ENCODE measurements at places on chromosomes 4 and X.

GRCh38 chr4:57139783-57140182, 29.6 kb upstream of the IGFBP7 start:
- DNase-seq = no peak

GRCh38 chr4:147025042-147025441, 79.4 kb upstream of the TTC29 start:
- DNase-seq = no peak

GRCh38 chr4:87337361-87337760, 14.7 kb upstream of the HSD17B13 start:
- no peak for DNase-seq

- no peak for DNase-seq
These were observed 10.5 kb downstream of the ARL13A start for GRCh38 chrX:100979881-100980607.

GRCh38 chrX:40058719-40059118, 39.0 kb downstream of the BCOR start:
- DNase-seq = no peak

- no peak for DNase-seq
These were observed 1.3 kb downstream of the MSX1 start for GRCh38 chr4:4860600-4861389.

GRCh38 chr4:78951862-78952472, 12.7 kb upstream of the PAQR3 start:
- DNase-seq = peak; percentile 39

- no peak for DNase-seq
These were observed 1.6 kb downstream of the RPL10 start for GRCh38 chrX:154399527-154400368.

DNA sequence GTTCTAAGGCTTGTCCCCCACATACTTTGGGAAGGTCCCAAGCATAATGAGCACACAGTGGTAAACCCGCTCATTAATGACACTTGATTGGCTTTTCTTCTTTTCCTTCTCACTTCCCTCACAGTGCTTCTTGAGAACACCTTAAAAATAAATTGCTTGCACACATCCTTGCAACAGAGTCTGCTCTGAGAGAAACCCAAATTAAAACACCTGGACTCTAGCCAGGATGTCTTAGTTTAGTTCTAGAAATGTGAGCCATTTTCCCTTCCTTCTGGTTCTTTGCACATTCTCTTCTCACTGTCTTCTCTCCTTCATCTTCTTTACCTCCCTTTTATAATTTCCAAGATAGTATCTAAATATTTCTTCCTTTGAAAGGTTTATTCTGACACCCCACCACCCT, 35.3 kb upstream of the COX7B2 start:
- no peak for DNase-seq

DNA sequence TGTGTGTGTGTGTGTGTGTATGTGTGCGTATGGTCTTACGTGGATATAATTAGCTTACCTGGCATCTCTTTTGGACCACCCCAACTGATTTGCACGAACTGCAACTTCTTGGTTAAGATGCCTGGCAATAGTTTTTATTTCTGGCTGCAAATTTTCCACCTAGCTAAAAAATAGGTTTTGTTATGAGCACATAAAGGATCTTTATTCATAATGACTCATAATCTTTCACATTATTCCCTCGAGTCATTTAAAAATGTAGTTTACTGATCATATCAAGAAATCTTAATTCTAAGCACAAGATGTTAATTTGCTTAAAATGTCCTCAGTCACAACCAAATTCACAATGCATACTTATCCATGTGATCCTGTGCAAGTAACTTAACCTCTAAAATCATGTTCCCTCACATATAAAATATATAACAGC, 1.5 kb downstream of the COX18 start:
- no peak for DNase-seq

DNA sequence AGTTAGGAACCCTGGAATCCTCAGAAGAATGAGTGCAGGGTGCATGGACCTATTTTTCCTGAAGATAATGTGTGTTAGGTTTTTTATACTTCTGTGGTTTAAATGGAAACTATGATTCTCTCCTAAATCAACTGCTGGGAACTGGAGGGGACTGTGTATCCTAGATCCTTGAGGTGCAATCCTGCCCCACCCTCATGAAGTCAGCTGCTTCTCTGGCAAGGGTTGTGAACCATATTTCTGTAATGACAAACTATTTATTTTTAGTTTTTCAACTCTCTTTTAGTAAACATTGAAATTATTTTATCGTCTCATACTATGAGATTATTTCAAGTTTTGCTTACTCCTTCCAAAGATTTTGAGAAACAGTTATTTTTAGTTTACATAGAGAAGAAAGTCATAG, 25.8 kb upstream of the VEGFC start:
- DNase-seq = no peak

- DNase-seq = no peak
These were observed 45.9 kb downstream of the ADGRL3 start for GRCh38 chr4:61246034-61246433.

- DNase-seq = no peak
These were observed 27.5 kb upstream of the HERC5 start for GRCh38 chr4:88429401-88429800.

GRCh38 chr4:8601086-8601485, 8.5 kb downstream of the CPZ start:
- DNase-seq = no peak

GRCh38 chrX:71301195-71301924, at the start of gene ITGB1BP2:
Gene ITGB1BP2, plus strand, starts transcription at chrX:71301750. Its CDS starts 57 bp downstream, at chrX:71301807.
- no peak for DNase-seq

- DNase-seq = no peak
These were observed 34.7 kb downstream of the SORCS2 start for GRCh38 chr4:7227008-7227407.

GRCh38 chr4:187993827-187994226, 1.7 kb upstream of the ZFP42 start:
- no peak for DNase-seq

GRCh38 chrX:13309631-13310030, 10.2 kb downstream of the ATXN3L start:
- DNase-seq = no peak

GRCh38 chrX:124333862-124334261, 1.4 kb downstream of the TEX13D start:
- no peak for DNase-seq

GRCh38 chr4:814312-814850, 11.5 kb downstream of the CPLX1 start:
- DNase-seq = no peak

DNA sequence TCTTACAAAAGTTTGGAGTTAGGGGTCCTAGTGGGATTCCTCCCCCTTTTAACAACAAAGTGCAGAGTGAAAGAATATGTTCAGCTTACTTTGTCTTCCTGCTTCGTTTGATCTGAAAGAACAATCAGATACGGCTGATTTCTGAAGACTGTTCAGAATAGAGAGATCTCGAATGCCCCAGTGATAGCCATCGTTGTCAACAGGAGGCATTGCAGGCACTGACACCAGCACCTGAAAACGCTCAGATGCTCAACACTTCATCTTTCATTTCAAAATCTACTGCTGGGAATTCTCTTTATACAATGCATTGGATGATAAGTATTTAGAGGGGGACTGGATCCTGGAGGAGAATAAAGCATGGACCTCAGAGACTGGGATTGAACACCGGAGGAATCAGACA, 186.3 kb upstream of the TENM3 start:
- DNase-seq = no peak

DNA sequence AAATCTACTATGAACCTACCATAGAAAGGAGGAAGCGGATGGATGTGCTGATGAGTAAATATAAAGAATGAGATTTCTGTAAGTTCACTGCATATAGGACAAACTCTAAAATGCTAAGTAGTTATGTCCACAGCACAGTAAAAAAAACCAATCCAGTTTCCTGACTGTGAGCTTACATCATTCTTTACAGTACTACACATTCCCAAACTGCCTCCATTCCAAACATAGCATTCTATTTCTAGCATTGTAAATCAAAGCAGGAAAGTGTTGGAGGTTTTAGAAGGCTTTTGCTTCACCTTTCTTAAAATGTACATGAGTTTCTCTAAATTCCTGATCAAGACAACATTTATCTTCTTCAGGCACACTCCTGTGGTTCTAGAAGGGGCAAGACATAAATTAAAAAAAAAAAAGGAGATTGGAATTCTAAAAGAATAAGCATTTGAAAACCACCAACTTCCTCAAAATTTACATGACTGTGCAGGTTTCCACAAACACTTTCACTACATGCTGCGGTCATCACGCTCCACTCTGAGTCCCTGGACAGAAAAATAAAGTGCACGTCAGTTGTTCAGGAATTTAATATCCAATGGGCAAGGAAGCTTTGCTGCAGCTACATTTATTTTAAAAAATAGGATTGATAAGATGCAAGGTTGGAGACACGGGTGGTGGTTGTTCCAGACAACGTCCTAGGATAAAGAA, 297.6 kb upstream of the STS start:
- no peak for DNase-seq

DNA sequence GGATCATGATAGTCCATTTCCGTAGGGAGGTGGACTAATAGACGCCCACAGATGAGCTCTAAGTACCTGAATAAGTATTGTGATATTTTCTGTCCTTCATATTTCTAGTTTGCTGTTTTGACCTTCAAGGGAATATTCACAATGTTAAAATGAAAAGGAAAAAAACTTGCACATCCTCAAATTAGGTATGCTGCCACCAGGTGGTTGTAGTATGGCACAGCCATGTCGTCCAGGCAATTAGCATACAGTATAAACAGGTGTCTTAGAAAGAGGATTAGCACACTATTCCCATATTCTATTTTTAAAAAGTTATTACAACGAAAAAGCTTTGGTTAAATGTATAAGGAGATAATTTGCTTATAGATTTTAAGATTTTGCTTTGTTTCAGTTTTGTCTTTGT, 802.0 kb downstream of the RPA4 start:
- DNase-seq = no peak

DNA sequence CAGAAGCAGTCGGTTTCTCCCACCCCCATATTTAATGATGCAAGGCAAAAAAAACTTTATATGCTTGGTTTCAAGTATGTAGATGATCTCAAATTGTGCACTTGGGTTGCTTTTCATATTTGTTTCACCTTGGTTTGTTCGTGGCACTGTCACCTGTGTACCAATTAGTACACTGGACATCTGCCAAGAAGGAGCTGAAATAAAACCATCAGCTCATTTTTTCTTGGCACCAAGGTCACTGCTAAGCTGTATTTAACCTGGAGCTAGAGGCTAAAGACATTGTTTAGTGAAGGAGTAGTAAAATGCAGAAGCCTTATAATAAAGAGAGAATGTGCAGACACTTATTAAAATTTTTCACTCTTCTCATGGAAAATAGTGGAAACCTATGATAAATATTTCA, 430.8 kb downstream of the ARHGAP24 start:
- DNase-seq = no peak

DNA sequence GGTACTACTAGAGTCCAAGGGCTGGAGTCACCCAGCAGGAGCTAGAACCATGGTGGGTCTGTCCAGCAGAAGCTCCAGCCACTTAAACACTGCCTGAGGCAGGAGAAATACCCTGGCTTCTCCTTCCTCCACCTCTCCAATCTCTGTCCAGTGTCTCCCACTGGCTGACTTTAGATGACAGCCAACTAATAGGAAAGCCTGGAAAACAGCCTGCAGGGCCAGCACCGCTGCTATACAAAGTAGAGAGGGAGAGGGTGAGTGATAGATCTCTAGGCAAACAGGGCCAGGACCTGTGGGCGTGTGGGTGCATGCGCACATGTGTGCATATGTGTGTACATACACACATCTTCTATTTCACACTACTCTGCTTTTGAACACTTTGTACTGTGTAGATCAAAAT, 56.5 kb upstream of the ATP8A1 start:
- DNase-seq = no peak

- no peak for DNase-seq
These were observed 111.0 kb upstream of the PITX2 start for GRCh38 chr4:110733901-110734300.

GRCh38 chr4:133162941-133163340, 13.8 kb downstream of the PCDH10 start:
- no peak for DNase-seq

DNA sequence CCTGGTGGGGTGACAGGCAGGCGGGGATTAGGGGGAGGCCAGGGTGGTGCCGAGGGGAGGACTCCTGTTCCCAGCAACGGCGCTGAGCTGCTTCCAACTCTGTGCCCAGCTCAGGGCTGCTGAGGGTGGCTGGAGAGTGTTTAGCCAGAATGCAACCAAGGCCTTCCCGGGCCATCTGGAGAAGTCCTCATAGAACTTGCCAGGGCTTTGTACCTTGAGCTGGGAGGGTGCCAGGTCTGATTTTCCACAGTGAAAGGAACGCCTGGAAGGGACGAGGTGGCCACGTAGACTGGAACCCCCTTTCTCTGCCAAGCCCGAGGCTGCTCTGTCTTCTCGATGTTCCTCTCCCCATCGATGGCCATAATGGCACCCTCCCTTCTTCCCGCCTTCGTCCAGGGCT, 57.0 kb upstream of the GPR78 start:
- no peak for DNase-seq

GRCh38 chr4:22743290-22743689, 50.6 kb downstream of the GBA3 start:
- DNase-seq = no peak

DNA sequence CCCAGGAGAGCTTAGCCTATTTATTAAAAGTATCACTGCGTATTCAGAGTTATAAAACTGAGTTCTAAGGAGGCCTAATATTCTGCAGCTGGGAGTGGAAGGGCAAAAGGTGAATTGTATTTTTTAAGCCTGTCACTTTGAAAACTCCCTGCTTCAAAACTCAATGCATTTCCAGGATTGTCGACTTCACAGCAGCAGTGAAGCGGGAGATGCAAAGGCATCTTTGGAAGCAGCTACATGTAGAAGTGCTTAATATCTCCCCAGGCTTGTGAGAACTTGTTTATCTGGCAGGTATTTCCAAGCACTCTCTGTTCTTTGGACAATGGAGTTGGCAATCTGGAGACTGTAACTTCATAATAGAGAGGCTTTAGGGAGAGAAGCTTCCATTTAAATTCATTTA, 717.5 kb upstream of the SLIT2 start:
- DNase-seq = no peak

DNA sequence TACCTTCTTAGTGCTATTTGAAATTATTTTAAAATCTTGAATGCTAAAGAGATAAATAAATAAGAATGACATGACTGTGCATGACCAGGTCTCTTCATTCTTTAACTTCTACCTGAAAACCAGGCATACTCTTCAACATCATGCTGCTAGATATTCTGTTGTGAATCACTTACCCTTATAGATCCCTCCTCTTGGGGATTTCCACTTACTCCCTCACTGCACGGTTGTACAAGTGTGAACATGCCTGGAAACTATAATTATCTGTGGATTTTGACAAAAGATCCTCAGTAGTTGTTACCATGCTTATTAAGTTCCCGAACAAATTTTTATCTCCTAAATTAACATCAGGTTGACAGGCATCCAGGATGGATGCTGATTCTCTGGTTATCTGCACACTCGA, 54.3 kb downstream of the ADGRL3 start:
- no peak for DNase-seq

DNA sequence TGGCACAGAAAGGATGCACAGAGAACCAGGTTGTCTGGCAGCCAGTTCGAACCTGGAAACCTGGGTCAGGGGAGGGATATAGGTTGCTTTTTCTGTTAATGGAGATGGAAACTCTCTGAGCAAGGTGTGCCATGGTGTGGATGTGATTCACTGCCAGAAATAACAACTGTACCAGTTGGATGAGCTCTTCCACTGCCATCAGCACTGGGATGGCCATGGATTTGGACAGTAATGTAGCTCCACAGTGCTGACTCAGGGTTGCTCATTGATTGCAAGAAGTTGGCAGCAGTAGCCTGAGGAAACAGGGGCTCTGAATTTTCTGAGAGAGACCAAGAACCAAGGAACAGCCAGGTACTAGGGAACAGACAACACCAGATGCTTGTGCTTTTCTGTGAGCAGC, 33.8 kb downstream of the PNMA5 start:
- DNase-seq = no peak

All from iPS-NIHi11 (cell line).